MCF 10A (cell line): ENCODE measurements at places on chromosomes 2 and 18.

GRCh38 chr2:40178171-40178778 is 273.6 kb downstream of the SLC8A1 start:
- DNase-seq, result no peak

GRCh38 chr2:204355688-204356087 is 189.6 kb upstream of the PARD3B start:
- DNase-seq, result no peak

- peak; percentile 68 for DNase-seq
Measured at GRCh38 chr2:36371070-36371874, 15.7 kb downstream of the CRIM1 start.

DNA sequence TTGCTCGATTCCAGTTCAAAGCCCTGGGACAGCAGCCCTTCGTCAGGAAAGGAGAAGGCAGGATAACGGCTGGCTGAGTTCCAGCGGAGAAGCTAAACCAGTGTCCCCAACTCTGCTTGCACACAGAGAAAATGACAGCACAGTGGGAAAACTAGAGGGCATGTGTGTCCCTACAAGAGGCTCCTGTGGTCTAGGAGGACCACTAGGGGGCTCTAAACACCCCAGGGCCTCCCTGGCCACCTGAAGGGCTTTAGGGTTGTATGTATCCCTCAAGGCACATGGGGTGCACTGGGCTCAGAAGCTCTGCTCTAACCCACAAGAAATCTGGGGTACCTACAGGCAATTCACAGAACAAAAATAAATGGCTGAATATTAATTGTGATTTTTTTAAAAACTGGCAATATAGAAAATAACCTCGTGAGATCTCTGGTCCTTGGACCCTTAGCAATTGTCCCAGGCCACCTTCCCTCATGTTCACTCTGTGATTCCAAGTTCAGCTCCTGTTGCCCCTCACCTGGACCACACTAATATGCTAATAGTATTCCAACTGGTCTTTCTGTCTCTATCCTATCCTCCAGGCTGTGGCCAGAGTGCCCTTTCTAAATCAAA is 17.5 kb downstream of the STAT1 start:
- peak; percentile 47 for DNase-seq

DNA sequence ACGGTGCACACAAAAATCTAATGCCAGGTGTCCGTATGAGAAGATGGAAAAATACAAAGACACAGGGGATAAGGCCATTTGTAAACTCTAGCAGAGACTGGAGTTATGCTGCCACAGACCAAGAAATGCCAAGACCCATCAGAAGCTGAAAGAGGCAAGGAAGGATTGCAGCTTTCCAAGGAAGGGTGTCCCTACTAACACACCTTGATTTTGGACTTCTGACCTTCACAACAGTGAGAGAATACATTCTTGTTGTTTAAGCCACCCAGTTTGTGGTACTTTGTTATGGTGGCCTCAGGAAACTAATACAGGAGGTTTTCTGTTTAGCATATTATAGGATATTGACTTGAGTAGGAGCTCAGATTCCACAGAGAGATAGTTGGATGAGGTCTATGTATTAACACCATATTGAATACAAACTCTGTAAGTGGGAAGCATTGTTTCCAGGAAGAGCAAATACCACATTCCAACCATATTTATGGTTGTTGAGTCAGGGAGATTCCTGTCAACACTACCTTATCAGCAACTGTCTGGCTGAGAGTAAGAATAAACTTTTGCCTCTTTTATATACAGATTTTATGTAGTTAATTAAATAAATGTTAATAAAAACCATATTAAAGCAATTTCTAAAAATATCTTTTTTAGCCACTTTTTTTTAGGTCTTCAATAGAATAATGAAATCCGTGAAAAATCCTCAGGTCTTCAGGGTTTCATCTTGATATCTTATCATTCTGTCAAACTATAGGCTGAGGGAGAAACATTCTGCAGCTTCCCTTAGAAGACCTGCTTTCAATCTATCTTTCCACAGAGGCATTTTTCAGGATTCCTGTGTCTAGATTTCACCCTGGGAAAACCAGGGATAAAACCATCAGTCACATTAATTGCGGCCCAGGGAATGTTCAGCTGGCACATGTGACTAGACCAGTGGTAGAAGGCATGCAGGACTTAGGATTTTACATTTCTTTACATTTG is 35.4 kb upstream of the HNMT start:
- no peak for DNase-seq

DNA sequence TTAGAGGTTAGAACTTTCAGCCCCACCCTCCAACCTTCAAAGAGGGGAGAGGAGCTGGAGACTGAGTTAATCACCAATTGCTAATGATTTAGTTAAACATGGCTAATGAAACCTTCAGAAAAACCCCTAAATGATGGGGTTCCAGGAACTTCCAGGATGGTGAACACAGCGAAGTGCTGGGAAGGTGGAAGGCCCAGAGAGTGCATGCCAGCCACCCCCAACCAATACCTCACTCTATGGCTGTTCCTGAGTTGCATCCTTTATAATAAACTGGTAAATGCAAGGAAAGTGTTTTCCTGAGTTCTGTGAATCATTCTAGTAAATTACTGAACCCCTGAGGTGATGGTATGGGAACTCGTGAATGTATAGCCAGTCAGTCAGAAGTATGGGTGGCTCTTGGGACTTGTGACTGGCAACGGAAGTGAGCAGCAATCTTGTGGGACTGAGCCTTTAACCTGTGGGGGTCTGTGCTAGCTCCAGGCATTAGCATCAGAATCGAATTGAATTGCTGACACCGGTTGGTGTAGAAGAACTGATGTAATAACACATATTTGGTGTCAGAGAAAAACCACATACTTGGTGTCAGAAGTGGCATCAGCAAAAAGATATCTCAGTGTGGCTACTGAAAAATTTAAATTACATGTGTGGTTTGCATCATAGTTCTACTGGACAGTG is 37.4 kb downstream of the NPHP1 start:
- DNase-seq, result no peak

GRCh38 chr18:31512203-31512764 is 14.3 kb downstream of the DSG2 start:
- DNase-seq, result peak; percentile 87

- DNase-seq, result peak; percentile 57
Measured at GRCh38 chr2:20288642-20289340, 61.9 kb downstream of the PUM2 start.

- DNase-seq, result peak; percentile 95
Measured at GRCh38 chr2:138060301-138060635, 96.0 kb downstream of the HNMT start.
